ENCODE measurements at places on chromosomes 4 and X.

GRCh38 chrX:1093586-1094421, 118.6 kb downstream of the CRLF2 start:
- no peak for DNase-seq

DNA sequence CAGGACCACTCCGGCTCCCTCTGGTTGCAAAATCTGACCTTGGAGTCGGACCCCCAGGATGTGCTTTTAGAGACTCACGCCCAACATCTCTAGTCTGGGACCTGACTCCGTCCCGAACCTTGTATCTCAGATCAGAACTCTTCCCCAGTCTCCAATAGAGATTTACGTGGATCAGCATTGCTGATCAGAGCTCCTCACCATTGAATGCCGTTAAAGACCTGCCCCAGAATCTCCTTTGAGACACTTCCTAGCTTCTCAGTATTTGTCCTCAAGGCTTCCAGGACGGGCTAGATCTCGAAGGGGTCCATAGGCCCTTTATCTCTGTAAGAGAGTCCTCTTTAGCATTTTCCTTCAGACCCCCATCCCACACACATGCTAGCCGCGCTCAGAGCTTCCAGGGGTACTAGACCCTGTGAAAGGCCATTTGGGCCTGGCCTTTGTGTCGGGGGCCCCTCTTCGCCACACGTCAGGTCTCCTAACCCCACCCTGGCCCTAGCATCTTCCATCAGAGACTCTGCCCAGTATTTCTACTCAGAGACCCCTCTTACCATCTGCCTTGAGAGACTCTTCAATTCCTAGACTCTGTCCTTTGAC, 662 bp downstream of the UBA1 start:
- no peak for DNase-seq

GRCh38 chr4:89213382-89213701, 94.3 kb downstream of the GPRIN3 start:
- no peak for DNase-seq

DNA sequence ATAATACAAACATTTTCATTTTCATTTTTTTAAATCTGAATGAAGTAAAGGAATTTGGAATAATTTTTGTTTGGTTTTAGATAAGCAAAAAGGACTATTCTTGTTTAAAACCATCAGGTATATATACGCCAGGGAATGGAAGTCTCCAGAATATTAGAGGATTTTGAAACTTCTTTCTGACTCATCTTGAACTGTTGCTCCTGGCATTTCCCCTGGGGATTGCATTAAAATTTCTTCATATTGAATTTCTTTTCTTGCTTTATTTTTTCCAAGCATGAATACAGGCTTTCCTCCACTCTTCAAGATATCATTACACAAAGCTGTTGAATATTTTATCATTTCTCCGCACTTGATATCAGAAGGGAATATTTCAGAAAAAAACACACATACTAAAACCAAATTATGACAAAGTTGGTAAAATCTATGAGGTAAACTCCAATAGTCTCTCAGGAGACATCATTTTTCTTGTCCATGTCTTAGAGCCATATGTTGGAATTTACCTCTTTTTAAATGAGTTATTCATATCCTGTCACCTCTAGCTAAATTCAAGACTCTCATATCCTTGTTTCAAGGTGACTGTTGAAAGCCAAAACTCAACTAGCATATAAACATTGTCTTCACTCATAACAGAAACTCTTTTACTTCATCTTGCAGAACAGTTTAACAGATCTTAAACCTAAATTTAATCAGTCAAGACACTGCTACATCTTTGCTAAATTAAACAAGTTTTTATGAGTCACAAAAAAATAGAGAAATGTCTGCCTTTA, 20.7 kb upstream of the CSN1S1 start:
- DNase-seq = no peak

DNA sequence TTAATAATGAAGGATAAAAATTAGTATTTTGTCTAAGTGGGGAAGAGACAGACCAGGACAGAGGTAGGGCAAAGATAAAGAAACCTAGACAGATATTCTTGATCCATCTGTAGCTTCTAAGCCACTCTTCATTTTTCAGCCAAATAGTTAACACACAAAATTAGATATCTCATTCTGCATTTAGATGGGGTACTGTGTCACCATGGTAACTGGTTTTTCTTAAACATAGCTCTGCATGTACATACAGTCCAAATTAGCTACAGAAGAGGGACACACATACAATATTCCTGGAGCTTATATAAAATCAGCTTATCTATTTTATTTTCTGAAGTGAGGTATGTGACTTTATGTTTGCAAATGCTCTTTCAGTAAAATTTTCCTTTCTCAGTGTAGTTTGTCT, 393.7 kb downstream of the PPP3CA start:
- DNase-seq = no peak

DNA sequence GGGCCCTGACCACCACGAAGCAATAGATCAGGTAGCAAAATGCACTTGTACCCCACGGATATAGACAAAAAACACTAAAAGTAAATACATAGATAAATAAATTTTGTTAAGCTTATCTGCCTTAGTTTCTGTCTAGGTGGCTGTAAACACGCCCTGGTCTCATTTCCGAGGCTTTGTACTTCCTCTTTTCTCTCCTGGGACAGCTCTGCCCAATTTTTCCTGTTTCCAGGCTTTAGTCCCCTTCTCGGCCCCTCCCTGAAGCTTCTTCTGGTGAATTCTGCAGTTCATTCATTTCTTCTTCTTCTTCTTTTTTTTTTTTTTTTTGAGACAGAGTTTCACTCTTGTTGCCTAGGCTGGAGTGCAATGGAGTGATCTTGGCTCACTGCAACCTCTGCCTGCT, 73.4 kb upstream of the STOX2 start:
- no peak for DNase-seq

Measured in activated CD4-positive, alpha-beta T cell treated with anti-CD3 and anti-CD28 coated beads for 4 hours (primary cell).